ENCODE measurements at places on chromosomes 5 and 9.

DNA sequence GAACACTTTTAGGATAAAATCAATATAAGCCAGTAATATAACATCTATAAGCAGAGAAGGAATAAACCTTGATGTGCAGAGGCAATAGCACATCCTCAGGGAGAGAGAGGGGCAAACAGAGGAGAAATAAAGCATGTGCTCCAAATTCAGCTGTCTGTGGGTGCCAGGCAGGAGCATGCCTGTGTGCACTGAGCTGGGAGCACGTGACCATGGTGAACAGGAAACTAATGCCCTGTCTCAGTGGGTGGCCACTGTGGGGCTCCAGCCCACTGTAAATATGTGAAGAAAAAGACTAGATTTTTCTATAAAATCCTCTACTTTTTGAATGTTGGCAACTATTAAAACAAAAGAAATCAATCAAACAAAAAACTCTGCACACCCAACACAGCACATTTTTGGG, 55.3 kb downstream of the FYB1 start:
- DNase-seq: no peak

- no peak for DNase-seq
These were observed 2.4 kb upstream of the OR1K1 start for GRCh38 chr9:122797316-122798063.

- DNase-seq: no peak
These were observed 51.5 kb upstream of the MAP3K1 start for GRCh38 chr5:56763711-56764466.

- DNase-seq: no peak
These were observed 321.9 kb downstream of the CDK5RAP2 start for GRCh38 chr9:120258096-120258495.

GRCh38 chr5:132679717-132680380, 6.1 kb downstream of the IL4 start:
- DNase-seq: no peak

GRCh38 chr5:17463653-17464052, 34.4 kb upstream of the TAF11L2 start:
- no peak for DNase-seq

GRCh38 chr5:58188262-58188651, 271.6 kb downstream of the PLK2 start:
- no peak for DNase-seq

DNA sequence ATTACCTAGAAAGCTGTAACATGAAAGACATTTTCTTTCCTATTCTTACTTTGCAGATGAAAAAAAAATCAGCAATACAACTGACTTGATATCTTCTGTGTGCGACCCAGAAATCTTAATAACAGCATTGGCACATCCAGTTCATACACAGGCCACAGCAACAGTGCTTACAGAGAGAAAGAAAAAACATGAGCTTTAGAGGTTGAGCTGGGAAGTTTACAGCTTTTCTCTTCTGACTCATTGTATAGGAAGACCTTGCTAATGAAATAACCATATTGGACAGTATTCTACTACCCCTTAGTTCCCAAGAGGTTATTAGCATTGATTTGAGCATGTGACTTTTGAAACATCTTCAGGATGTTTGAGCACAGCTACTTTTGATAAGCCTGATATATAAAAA, 1033.4 kb upstream of the DMAC1 start:
- DNase-seq: no peak

DNA sequence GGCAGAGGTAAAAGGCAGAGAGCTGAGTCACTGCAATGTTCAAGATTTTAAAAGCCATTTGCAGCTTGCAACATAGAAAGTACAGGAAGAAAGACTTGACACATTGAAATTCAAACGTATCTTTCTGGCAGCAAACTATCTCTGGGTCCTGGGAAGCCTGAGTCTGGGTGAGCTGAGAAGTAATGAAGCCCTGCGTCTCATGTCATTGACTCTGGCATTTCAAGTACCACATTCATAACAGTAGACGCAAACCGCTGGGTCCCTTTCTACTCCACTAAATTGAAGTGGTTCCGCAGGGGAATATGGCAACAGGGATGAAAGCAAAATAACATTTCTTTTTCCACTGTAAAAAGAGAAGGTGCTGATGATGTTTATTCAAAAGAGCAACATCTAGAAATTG, 694.3 kb downstream of the BRINP1 start:
- DNase-seq: no peak

Data from stimulated activated CD4-positive, alpha-beta T cell treated with anti-CD3 and anti-CD28 coated beads, Interleukin-4, amount 100 ng/mL, for 48 hours (primary cell).